ENCODE measurements at places on chromosomes 7 and 10.

GRCh38 chr10:110643653-110644597, at the start of gene RBM20:
Gene RBM20, plus strand, starts transcription at chr10:110644336. Its CDS starts 119 bp downstream, at chr10:110644455.
- DNase-seq: no peak

DNA sequence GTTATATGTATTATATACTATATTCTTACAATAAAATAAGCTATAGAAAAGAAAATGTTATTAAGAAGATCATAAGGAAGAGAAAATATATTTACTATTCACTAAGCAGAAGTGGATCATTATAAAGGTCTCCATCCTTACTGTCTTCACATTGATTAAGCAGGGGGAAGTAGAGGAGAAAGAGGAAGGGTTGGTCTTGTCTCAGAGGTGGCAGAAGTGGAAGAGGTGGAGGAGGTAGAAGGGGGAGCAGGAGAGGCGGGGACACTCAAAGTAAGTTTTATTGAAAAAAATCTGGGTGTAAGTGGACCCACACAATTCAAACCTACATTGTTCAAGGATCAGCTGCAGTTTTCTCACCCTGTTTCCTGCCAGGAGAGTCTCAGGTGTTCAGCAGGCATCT, 28.9 kb upstream of the ERCC6 start:
- no peak for DNase-seq

- no peak for DNase-seq
Observed at GRCh38 chr10:115402699-115403098, 309.5 kb downstream of the ATRNL1 start.

GRCh38 chr10:99532687-99533495, at the start of gene NKX2-3:
Gene NKX2-3, plus strand, starts transcription at chr10:99532942. Its CDS starts 190 bp downstream, at chr10:99533132.
- no peak for DNase-seq

DNA sequence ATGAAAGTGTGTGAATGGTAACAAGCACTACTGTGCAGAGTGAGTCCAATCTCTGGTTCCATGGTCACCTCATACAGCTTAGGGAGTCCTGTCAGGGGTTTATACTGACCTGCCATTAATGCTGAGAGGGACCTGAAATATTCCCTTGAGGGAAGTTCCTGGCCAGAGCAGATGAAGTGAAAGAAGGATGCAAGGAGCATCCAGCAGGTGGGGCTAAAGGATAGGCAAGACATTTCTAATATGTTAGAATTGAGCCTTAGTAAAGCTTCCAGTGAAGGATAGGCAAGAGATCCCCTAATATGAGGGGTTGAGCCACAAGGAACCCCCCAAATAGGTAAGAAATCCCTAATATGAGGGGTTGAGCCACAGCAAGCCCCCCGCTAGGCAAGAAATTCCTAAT, 25.5 kb upstream of the FAM221A start:
- DNase-seq: peak; percentile 2

DNA sequence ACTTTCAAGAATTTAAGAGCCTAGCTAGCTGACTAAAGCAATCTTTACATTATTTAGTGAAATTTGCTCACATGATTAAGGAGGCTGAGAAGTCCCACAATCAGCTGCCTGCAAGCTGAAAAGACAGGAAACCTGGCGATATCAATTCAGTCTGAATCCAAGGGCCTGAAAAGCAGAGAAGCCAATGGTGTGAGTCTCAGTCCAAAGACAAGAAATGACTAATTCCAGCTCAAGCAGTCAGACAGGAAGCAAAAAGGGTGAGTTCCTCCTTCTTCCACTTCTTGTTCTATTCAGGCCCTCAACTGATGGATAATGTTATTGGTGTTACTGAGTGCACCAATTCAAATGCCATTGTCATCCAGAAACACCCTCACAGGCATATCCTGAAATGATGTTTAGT, 1231.6 kb upstream of the CELF2 start:
- DNase-seq: no peak

GRCh38 chr10:1950803-1951495, 213.6 kb upstream of the ADARB2 start:
- no peak for DNase-seq

DNA sequence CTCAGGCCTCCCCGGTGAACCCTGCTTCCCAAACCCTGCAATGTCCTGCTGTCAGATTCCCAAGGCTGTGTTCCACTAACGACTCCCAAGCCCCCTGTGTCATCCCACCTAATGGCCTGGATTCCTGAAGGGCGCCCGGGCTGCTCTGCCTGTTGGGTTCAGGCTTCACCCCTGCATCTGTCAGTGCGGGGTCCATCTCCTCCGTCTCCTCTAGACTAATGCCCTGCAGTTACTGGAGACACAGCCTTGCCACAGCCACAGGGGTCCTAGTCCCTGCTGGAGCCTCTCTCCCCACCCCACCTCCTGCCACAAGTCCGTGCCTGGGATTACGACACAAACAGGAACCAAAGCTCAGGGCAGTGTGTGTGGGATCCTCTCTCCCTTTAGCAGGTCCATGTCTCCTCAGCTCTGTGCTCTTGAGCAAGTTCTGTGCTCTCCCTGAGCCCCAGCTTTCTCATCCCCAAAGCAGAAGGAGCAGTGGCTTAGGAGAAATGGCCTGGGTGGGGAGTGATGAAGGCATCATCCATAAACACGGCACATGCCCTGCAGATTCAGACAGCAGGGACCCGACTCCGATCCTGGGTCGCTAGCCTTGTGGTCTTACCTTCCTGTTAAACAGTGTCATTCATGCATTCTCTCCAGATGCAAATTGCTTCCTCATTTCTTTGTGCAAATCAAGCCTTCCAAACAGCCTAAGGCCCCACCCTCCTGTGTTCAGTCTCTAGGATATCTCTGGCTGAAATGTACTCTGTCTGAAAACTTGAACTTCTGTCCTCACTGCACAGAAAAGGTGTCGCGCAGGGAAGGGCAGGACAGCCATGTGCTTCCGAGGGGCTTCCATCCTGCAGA, 8.2 kb upstream of the RBP3 start:
- DNase-seq: no peak

Data from stimulated activated CD4-positive, alpha-beta T cell treated with anti-CD3 and anti-CD28 coated beads, Interleukin-2, amount 100 ng/mL, for 48 hours (primary cell).